Amniotic epithelial cell (primary cell): ENCODE measurements at places on chromosomes 2 and 18.

GRCh38 chr2:208031608-208032019, 6.3 kb upstream of the PLEKHM3 start:
- DNase-seq: peak; percentile 70

GRCh38 chr2:232142049-232142448, 180.5 kb downstream of the DIS3L2 start:
- peak; percentile 27 for DNase-seq

- no peak for DNase-seq
These were observed 462.2 kb downstream of the BCL11A start for GRCh38 chr2:60091266-60091665.

GRCh38 chr2:130307850-130308249, 34.8 kb upstream of the IMP4 start:
- no peak for DNase-seq

DNA sequence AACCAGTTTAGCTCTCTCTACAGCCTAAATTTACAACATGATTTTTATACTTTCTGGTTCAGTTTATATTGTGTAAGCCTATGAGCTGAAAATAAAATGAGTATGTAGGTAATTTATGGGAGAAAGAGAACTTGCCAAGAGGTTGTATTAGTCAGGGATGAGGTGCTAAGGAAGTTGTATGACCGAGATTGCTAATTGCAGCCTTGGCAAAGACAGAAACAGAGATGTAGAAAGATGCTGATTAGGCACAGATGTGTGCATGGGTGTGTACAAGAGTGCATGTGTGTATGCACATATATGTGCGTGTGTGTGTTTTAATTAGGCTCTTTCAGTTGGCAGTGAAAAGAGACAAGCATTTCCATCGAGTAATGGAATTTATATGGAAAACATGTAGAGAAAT, 213.9 kb downstream of the FBXO15 start:
- DNase-seq: no peak

DNA sequence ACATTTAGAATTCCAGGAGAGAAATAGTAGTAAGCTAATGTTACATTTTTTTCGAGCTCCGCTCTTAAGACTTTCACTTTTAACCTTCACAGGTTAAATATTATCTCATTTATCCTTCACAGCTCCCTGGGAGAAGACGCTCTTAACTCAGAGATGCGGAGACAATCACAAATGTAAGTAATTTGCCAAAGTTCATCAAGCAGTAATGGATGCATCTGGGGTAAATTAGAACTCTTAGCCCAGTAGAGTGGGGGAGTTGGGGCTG, 168.5 kb downstream of the SPP2 start:
- no peak for DNase-seq

GRCh38 chr18:34809451-34810072, 99.5 kb downstream of the DTNA start:
- DNase-seq: peak; percentile 65

DNA sequence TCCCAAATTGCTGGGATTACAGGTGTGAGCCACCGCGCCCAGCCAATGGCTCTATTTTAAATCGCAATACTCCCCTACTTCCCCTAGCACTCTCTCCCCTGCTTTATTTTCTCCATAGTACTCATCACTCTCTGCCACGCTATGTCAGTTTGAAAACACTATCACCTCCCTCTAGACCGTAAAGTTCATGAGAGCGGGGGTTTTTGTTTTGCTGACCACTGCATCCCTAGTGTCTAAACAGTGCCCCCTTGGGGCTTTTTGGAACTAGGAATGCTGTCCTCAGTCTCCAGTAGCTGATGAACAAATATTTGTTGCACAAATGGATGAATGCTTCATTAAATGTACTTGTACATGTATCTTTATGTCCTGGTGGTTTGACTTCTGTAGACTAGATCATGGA, 44.1 kb downstream of the ATOH8 start:
- DNase-seq: peak; percentile 68

- DNase-seq: peak; percentile 44
These were observed 271.3 kb downstream of the KCNS3 start for GRCh38 chr2:18149660-18150246.

DNA sequence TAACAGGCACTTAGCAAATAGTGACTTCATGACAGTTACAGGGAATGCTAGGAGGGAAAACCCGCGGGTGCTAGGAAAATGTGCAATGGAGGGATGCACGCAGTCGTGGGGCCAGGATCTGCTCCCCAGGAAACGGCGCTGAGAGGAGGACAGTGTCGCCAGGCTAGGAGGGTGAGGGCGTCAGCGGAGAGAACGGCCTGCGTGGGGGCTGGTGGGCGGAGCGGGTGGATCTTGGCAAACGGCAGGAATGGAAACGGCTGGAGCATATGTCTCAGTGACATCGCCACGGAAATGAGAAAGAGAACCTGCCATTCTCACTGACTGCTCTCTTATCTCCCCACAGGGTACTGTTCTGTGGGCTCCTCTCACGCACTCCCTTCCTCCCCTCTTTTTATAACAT, 478.5 kb upstream of the ID2 start:
- DNase-seq: no peak

DNA sequence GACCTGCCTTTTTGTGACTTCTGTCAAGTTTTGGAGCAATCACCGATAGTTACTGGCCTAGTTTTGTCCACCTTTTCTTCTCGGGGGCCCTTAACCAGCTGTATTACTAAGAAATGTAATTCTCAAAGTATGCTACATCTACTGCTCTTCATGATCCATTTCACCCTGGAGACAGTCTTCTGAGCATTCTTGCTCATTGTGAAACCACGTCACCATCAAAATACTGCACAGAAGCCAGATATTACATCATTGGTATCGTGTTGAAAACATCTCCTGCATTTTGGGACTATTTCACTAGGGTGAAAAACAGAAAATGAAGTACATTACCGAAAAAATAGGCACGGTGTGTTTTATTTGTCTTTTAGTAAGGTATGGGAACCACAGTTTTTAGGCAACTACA, 11.7 kb downstream of the LYPD6B start:
- DNase-seq: peak; percentile 73

DNA sequence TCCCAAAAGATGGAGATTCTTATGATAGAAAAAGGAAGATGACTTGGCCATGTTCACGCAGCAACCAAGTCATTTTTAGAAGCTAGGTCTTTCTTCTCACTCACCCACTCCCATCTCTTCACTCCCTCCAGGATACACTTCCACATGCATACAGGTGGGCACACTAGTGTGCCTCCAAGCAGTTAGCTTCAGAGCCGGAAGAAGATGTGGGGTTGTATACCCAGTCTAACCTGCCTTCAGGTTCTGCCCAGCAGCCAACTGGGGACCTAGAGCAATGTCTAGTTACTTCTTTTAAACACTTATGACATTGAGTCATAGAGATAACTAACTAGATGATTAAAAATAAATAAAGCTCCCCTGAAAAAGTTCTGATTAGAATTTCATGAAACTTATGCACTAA, 21.8 kb upstream of the TANK start:
- DNase-seq: no peak

- DNase-seq: no peak
These were observed 50.2 kb upstream of the MRPL33 start for GRCh38 chr2:27721335-27721734.
